Stimulated activated CD8-positive, alpha-beta memory T cell treated with anti-CD3 and anti-CD28 coated beads, Interleukin-7, amount 100 ng/mL, for 4 hours (primary cell): ENCODE measurements at places on chromosomes 5 and 9.

DNA sequence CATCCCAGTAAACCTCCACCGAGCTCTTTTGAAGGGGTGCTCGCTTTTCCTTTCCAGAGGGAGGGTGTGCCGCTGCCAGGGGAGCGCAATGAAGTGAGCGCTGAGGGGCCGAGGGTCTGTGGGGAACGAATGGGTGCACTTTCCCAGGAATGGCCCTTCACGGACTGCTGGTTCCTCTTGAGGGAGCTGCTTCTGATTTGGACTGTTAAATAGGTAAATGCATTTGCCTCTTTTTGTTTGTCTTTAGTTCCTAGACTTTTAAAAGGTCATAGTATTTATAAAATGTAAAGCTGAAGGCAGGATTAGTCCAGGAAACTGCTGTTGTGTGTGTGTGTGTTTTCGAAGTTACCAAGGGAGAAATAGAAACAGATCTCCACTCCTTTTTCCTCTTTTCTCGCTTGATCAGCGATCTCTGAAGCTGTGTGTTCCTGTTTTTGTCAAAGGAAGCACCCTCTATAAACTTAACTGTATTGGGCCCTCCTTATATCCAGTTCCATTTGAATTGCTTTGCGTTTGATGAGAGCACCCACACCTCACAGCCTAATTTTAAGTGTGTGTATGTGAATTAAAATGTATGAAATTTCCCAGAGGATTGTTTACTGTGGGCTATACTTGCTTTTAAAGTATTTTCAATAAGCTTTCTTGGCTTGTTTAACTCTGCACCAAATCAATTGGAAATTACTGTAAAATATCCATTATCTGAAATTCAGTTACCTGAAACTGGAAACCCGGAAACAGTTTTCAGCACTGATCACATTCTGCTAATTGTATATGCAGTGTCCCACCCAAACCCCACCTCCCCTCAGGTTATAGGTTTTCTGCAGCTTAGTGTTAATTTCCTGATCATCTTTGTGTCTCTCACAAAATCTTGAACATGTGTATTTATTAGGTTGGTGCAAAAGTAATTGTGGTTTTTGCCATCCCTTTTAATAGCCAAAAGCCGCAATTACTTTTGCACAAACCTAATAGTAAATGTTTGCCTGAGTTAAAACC, 966 bp downstream of the SNX2 start:
- no peak for DNase-seq

- no peak for DNase-seq
These were observed 176.9 kb downstream of the RGS3 start for GRCh38 chr9:113640418-113640817.

GRCh38 chr9:72255569-72255968, 106.3 kb downstream of the GDA start:
- DNase-seq: no peak

DNA sequence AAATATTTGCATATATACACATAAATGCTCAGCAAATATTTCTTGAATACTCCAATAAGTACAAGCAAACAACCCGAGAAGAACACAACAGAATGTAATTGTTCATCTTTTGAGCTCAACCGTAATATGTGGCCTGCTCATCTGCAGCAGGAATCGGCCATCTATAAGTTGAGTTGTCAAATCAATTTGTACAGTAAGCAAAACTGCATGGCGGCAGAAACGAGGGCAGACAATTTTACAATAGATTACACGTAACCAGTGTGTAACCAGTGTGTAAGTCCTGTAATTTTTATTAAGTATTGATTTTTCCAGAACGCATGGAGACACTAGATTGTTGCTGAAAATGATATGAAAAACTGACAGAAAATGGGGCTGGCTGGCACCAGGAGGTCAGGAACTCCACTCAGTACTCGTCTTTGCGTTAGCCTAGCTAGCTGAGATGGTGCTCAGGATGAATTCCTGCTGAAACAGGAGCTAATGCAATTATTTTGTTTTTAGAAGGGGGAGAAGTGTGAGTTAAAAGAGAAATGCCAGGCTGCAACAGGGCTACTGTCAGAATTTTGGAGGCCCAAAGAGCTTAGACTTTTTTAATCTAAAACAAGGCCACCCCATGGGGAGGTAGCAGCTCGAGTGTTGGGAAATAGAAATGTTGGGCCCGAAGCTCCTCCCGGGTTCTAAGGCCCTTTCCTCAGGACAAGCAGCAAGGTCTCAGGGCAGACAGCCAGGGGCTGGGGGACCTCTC, 682 bp downstream of the DHX29 start:
- DNase-seq: no peak

DNA sequence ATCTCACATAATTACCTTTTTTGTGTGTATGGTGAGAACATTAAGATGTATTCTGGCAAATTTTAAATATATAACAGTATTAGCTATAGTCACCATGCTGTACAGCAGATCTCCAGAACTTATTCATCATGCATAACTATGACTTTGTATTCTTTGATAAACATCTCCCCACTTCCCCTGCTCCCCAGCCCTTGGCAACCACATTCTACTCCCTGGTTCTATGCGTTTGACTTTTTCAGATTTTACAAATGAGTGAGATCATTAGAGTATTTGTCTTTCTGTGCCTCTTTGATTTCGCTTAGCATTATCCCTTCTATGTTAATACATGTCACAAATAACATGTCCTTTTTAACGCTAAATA, 49.4 kb downstream of the SMC2 start:
- no peak for DNase-seq

- no peak for DNase-seq
These were observed 516.9 kb downstream of the CTNND2 start for GRCh38 chr5:11387382-11387781.
